Inflammatory macrophage (primary cell): ENCODE measurements at places on chromosomes 12 and 14.

GRCh38 chr12:84913129-84913515, 523 bp upstream of the SLC6A15 start:
- no peak for DNase-seq

DNA sequence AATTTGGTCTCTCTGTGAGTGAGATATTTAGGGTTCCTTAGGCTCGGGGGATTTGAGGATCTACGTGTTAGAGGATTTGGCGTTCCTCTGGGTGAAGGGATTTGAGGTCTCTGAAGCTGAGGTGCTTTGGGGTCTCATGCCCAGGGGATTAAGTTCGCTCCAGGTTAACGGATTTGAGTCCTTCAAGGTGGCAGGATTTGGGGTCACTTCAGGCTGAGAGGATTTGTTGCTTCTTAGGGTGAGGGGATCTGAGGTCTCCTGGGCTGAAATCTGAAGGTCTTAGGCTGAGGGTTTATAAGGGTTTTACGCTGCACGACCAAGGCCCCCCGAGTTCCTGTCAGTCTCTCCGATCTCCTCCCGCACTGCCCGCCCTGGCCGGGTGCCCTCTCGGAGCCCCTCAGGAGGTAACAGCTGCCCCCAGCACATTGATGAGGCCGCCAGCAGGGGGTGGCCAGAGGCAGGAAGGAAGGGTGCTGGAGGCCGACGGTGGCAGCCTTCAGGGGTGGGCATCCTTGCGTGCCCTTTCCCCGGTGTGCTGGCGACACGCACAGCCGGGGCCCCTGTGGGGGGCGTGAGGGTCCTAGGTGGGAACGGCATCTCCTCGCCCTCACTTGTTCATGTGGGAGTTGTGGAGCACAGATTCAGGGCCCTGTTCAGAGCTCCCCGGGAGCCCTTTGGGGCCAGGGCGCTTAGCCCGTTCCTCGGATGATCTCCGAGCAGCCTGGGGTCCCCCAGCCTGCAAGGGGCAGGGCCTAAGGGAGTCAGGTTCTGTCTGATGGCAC, 14.3 kb downstream of the CEP170B start:
- no peak for DNase-seq

- DNase-seq: no peak
Observed at GRCh38 chr14:82192387-82192786, 658.7 kb upstream of the SEL1L start.

DNA sequence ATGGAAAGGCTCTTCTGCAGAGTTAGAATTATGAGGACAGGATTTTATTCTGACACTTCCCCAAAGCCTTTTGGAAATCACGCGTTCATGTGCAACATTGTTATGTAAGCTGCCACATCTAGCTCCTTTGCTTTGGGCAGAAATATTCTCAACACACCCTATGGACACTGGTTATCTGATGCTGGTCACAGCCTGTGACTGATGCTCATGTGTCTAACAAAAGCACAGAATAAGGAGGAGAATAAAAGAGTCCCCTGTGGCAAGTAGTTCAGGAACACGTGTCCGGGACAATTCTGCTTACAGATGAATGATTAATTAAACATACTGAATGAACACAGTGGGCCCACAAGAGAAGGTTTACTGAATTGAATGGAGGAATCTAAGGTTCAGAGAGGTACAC, 22.1 kb downstream of the FOXN3 start:
- peak; percentile 89 for DNase-seq

- peak; percentile 46 for DNase-seq
Observed at GRCh38 chr12:49131894-49132461, 783 bp upstream of the TUBA1B start.
